ENCODE measurements at places on chromosomes 7 and 10. TPM values are rescaled to one million over a fixed set of nuclear protein-coding genes. Genes with fewer than 3 reads are reported as not detected.

DNA sequence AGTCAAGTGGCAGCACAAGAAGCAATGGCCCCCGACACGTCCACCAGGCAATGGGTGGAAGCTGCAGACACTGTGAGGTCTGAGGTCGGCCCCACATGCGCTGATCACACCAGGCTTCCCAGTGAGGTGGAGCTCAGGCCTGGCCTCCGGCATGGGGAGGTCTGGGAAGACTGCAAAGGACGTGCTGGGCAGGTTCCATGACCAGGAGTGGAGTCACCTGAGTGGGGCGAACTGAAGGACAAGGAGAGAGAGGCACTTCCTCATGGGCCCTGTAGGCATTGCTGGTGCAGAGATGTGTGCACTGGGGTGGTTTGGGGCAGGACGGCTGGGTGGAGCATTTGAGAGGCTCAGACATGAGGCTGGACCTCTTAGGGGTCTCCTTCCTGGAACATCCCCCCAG, 35.1 kb downstream of the C10orf120 start:
- DNase-seq, result no peak

GRCh38 chr7:142542942-142543341, 206.3 kb upstream of the PRSS1 start:
- no peak for DNase-seq

SNCG gene
- not detected for polyA plus RNA-seq

INSYN2A gene
- not detected for polyA plus RNA-seq

GRCh38 chr10:81725851-81726250, 149.1 kb upstream of the NRG3 start:
- no peak for DNase-seq

DNA sequence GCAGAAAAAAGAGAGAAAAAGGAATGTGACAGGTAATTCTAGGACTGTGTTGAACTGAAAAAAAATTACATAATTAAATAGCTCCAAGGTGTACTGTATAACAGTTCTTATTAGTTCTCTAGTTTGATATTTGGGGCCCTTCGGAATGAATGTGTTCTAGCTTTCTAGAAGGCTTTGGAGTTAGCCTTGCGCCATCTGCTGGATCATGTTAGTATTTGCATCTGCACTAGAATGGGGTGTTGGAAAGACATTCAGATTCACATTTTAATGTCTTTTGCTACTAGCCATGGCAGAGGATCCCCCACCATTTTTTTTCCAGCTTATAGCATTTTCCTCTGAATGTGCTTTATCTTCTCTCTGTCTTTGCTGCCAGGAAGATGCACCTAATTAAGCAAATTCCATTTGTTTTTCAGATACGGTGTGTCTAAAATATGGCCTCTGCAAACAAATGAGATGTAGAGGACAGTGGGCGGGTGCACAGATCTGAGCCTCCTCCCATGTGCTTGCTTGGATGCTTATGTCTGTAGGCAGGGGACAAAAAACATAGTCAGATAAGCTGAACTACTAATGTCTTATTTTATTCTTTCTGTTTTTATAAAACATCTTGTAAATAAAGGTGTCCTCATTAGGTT, 238.5 kb downstream of the PHF14 start:
- peak; percentile 34 for DNase-seq

DNA sequence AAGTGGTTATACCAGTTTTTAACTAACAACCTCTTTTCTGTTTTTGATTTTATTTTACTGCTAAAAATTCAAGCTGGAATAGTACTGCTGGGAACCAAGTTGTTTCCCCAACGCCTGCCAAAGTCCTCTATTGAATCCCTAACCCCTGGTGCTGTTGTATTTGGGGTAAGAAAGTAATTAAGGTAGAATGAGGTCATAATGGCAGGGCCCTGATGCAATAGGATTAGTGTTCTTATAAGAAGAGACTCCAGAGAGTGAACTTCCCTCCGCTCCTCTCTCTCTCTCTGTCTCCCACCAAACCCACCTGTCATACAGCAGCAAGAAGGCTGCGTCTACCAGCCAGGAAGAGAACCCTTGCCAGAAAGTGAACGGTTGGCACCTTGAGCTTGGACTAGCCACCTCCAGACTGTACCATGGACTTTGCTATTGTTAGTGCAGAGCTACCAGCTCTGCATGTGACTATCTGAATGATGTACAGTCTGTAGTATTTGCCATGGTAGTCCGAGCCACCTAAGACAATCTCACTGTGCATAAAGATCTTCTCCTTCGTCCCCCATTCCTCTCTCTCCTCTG, 86.5 kb upstream of the KLF6 start:
- no peak for DNase-seq

TLX1 gene
- not detected for polyA plus RNA-seq

CFAP43 gene
- not detected for polyA plus RNA-seq

MSMB gene
- not detected for polyA plus RNA-seq

DNA sequence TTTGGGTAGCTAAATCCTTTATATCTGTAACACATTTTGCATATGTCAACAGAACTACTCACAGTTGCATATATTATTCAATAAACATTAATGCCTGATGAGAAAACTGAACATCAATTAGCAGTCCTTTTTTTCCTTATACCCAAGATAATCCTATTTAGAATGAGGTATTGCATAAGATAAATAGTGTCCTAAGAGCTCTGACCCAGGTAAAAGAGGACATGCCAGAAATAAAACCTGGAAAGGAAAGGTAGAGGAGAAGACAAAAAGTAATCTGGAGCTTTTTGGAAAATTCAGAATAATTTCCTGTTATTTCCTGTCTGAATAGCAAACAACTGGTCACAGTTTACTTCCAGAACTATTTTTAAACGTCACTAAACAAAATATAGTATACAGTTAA, 204.4 kb downstream of the PLXDC2 start:
- DNase-seq, result no peak

DNA sequence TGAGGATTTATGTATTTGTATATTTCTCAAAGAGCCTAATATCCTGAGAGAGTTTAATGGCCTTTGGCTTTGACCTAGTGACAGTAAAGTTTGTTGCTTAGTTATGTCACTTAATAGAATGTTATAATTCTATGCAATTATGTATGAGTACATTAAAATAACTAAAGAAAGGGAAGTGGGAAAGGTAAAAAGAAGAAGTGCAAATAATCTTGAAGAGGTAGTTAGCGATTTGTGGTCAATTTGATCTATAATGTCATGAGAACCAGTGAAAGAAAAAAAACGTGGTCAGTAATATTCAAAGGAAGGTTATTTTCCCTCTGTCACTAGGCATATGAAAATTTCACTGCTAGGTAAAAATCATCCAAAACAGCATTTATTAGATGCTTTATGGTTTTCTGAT, 143.4 kb upstream of the LSM8 start:
- DNase-seq, result no peak

DNA sequence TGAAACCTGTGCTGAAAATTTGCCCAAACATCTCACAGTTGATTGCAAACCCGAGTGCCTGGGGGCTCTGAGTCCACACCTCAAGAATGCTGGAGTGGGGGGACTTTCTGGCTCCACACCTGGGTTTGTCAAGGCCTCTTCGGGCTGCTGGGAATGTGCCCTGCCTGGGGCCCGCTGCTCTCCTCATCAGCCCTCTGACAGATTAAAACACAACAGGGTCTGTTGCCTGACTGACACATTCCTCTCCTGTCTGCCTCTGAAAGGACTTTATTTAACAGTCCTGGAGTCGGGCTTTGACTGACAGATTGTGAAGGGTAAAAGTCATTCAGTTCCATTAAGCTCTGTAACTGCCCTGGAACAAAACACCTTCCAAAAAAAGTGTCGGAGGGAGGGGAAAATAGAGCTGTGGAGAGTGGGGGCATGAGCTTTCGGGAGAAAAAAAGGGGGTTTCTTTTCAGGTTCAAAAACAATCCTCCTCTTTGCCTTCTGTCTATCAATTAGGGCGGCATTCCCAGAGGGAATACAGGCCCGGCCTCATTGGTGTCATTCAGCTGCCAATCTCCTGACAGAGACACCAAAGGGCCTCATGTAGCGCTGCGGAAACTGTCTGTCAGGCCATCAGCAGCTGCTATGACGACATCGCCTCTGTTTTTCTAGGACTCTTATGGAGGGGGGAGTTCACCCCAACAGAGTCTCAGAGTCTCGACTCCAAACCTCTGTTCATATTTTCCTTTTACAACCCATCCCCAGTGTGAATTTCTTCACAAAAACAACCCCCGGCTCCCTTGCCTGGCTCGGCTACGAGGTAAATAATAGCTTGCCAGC, 398.8 kb upstream of the NFE2L3 start:
- no peak for DNase-seq

- DNase-seq, result no peak
These were observed 76.5 kb downstream of the PPP1R17 start for GRCh38 chr7:31763548-31763947.

DNA sequence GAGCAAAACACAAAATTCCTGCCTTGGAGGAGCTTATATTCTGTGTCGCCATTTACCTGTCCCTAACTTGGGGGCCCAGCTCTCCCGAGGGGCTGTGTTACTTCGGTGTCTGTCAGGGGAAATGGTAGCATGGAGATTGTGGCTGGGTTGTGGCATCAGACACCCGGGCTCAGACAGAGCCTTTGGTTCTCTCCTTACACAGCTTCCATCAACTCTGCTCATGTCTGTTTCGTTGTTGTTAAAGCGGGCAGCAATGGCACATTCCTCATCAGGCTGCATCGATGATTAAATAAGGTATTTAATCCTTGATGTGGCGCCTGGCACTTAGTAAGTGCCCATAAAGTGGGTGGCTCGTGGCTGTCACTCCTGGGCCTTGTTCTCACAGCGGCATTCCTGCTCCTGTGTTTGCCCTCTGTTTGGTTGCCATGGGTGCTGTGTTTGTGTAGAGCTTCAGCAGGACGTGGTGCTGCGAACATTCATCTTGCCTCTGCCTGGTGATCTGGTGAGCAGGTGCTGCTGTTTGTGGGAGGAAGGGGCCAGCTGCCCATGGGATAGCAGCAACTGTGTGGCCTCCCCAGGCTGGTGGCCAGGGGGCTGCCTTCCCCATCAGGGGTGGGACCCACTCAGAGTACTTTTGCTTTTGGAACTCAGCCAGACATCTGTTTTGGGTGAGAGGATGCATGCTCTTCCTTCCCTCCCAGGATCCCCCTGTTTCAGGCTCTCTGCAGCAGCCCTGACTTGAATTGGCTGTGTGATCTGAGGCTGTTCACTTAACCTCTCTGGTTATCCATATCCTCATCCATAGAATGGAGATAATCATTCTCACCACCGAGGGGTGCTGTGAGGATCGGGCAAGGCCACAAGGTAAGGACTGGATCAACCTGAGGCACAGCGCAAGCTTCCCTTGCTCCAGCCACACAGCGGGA, 207.2 kb upstream of the SVIL start:
- no peak for DNase-seq
